ENCODE measurements at places on chromosomes 1 and 21. TPM values are rescaled to one million over a fixed set of nuclear protein-coding genes. Genes with fewer than 3 reads are reported as not detected.

The SESN2 gene
- polyA plus RNA-seq: 20.9 TPM

The SPRR2G gene
- polyA plus RNA-seq: 6.2 TPM

The GUCA2A gene
- not detected for polyA plus RNA-seq

The C1orf52 gene
- 15.8 TPM for polyA plus RNA-seq

The ERG gene
- polyA plus RNA-seq: 0.09 TPM

GRCh38 chr21:42514883-42515228 is 1.2 kb downstream of the SLC37A1 start:
- H3K4me3 ChIP-seq: peak overlapping the region; percentile 72
- DNase-seq: no peak
- no peaks in the 10 kb centered on the region for H3K27me3 ChIP-seq
- H3K36me3 ChIP-seq: peaks cover 3% of the 10 kb centered on the region

GRCh38 chr1:85450832-85451231 is 14.1 kb downstream of the DDAH1 start:
- no peaks in the 10 kb centered on the region for H3K27me3 ChIP-seq
- no peak overlapping the region for H3K27ac ChIP-seq
- no peak overlapping the region for H3K4me3 ChIP-seq
- DNase-seq: no peak
- no peaks in the 10 kb centered on the region for H3K36me3 ChIP-seq
- H3K4me1 ChIP-seq: peaks cover 8% of the 10 kb centered on the region

DNA sequence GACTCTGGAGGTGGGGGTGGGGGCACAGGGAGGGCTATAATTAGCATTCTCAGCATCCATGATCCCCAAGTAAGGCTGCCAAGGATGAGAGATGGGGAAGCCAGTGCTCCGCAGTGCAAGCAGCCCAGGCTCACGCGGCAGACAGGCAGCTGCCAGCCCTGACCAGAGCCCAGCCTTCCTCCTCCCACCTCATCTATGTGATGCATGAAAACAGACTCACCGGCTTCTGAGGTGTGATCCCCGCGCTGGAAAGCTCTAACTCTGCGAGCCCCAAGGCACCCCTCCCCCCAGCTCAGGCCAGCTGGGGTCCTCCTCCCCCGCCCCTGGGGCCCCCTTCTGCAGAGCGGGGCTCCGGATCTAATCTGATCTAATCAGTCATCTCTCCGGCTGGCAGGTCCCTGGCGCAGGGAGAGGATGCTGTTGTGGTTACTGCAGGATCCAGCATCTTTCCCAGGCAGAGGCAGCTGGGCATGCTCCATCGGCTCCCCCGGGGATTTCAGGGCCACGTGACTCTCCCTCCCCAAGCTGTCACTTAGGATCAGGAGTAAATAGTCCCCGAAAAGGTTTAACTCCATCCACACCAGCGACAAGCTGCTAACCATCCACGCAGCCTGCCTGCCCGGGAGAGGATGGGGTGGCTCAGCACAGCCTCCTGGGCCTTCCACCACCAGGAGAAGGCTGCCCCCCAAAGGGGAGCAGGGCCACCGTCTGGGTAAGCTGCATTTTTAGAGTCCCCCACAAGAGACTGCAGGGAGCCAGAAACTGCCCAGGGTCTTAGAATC is at the start of gene PLEKHA6:
Gene PLEKHA6, minus strand, starts transcription at position 456 of the 782 bp plus-strand sequence. CDS start 86,202 bp downstream, outside the sequence.
- DNase-seq: no peak
- H3K4me3 ChIP-seq: no peak within 1 kb of the TSS
- H3K4me1 ChIP-seq: peaks cover 12% of the 10 kb centered on the region
- peaks cover 10% of the 10 kb centered on the region for H3K27me3 ChIP-seq

DNA sequence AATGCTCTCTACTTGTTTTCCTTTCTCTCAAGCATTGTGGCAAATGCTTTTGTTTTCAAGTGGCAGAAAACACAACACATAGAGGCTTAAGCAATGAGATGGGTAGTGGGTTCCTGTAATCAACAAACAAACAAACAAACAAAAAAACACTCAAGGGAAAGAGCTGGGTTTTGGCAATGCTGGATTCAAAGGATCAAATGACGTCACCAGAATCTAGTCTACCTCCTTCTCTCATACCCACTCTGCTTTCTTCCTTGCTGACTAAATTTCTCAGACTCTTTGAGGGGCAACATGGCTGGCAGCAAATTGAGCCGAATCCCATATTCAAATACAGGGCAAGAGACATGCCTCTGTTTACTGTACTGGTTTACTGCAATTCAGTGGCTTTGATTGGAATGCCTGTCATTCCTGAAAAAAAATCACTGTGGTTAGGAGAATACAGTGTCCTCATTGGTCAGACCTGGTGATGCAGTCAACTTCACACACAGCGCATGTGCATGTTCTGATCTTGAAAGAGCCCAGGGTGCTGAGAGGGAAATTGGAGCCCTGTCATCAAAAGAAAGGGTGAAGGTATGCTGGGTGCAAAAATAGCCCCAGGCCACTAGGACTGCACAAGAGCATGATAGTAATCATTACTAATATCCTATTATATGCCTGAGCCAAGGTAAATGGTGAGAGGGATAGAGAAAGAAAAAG is 356.2 kb downstream of the KCTD3 start:
- H3K4me3 ChIP-seq: no peak overlapping the region
- H3K36me3 ChIP-seq: no peaks in the 10 kb centered on the region
- H3K27me3 ChIP-seq: no peaks in the 10 kb centered on the region
- H3K4me1 ChIP-seq: no peaks in the 10 kb centered on the region
- H3K27ac ChIP-seq: no peak overlapping the region

GRCh38 chr21:44730951-44731579 is 19.7 kb upstream of the TSPEAR start:
- DNase-seq: no peak
- H3K27ac ChIP-seq: no peak overlapping the region
- no peaks in the 10 kb centered on the region for H3K36me3 ChIP-seq

DNA sequence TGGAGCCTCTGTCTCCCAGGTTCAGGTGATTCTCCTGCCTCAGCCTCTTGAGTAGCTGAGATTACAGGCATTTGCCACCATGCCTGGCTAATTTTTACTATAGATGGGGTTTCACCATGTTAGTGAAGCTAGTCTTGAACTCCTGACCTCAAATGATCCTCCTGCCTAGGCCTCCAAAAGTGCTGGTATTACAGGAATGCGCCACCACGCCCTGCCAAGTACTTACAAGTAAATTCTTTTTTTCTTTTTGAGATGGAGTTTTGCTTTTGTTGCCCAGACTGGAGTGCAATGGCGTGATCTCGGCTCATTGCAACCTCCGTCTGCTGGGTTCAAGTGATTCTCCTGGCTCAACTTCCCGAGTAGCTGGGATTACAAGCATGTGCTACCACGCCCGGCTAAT is 42.5 kb downstream of the RPRD2 start:
- no peak for DNase-seq
- no peak overlapping the region for H3K4me3 ChIP-seq
- no peaks in the 10 kb centered on the region for H3K36me3 ChIP-seq
- H3K27me3 ChIP-seq: no peaks in the 10 kb centered on the region
- no peaks in the 10 kb centered on the region for H3K4me1 ChIP-seq
- no peak overlapping the region for H3K27ac ChIP-seq

GRCh38 chr1:53948291-53948690 is 2.1 kb downstream of the LRRC42 start:
- DNase-seq: no peak
- H3K36me3 ChIP-seq: peaks cover 31% of the 10 kb centered on the region
- no peak overlapping the region for H3K4me3 ChIP-seq
- peaks cover 19% of the 10 kb centered on the region for H3K4me1 ChIP-seq
- H3K27ac ChIP-seq: no peak overlapping the region

GRCh38 chr1:54542120-54542961 is 5.7 kb upstream of the ACOT11 start:
- peak; percentile 91 for DNase-seq
- H3K27ac ChIP-seq: peak overlapping the region; percentile 89
- peak overlapping the region; percentile 71 for H3K4me3 ChIP-seq

- peaks cover 26% of the 10 kb centered on the region for H3K27me3 ChIP-seq
- H3K27ac ChIP-seq: no peak overlapping the region
- DNase-seq: no peak
- H3K4me3 ChIP-seq: no peak overlapping the region
- no peaks in the 10 kb centered on the region for H3K36me3 ChIP-seq
These were observed 204.3 kb upstream of the RAB4A start for GRCh38 chr1:229066591-229066990.

GRCh38 chr1:230321741-230322420 is 104.3 kb downstream of the PGBD5 start:
- no peak for DNase-seq
- peaks cover 3% of the 10 kb centered on the region for H3K4me1 ChIP-seq
- H3K4me3 ChIP-seq: no peak overlapping the region
- peaks cover 14% of the 10 kb centered on the region for H3K27me3 ChIP-seq
- H3K36me3 ChIP-seq: no peaks in the 10 kb centered on the region

- H3K27ac ChIP-seq: no peak overlapping the region
- H3K36me3 ChIP-seq: no peaks in the 10 kb centered on the region
- no peak for DNase-seq
These were observed 102.2 kb upstream of the JUN start for GRCh38 chr1:58885998-58886397.

DNA sequence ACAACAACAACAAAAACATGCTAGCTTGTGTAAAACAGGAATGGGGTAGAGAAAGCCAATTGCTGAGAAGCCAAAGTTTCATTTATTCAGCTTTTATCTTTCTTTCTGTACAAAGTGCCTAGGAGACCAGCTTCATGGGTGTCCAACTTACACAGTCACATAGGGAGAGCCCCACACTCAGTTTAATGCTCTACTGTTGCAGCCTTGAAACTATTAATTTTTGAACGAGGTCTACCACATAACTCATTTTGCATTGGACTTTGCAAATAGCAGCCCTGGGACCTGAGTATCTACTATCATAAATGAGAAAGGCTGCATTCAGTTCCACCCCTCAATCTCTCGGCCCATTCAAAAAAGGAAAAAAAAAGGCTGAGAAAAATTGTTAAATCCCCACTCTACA is 98.8 kb downstream of the ZNF644 start:
- H3K27ac ChIP-seq: no peak overlapping the region
- H3K4me3 ChIP-seq: no peak overlapping the region
- no peaks in the 10 kb centered on the region for H3K27me3 ChIP-seq
- peaks cover 11% of the 10 kb centered on the region for H3K4me1 ChIP-seq

- no peaks in the 10 kb centered on the region for H3K36me3 ChIP-seq
- no peaks in the 10 kb centered on the region for H3K27me3 ChIP-seq
- no peaks in the 10 kb centered on the region for H3K4me1 ChIP-seq
- H3K4me3 ChIP-seq: no peak overlapping the region
- no peak for DNase-seq
- H3K27ac ChIP-seq: no peak overlapping the region
These were observed 25.1 kb upstream of the MROH9 start for GRCh38 chr1:170910273-170910672.

- peaks cover 4% of the 10 kb centered on the region for H3K4me1 ChIP-seq
- H3K27me3 ChIP-seq: no peaks in the 10 kb centered on the region
- no peak overlapping the region for H3K27ac ChIP-seq
- DNase-seq: no peak
- H3K4me3 ChIP-seq: no peak overlapping the region
These were observed 22.6 kb downstream of the NPL start for GRCh38 chr1:182811975-182812722.

- no peak overlapping the region for H3K4me3 ChIP-seq
- H3K27me3 ChIP-seq: no peaks in the 10 kb centered on the region
- no peaks in the 10 kb centered on the region for H3K4me1 ChIP-seq
- no peaks in the 10 kb centered on the region for H3K36me3 ChIP-seq
These were observed 554.3 kb upstream of the CHRM3 start for GRCh38 chr1:238832106-238832505.

- H3K4me3 ChIP-seq: peak overlapping the region; percentile 88
- no peaks in the 10 kb centered on the region for H3K27me3 ChIP-seq
- H3K27ac ChIP-seq: peak overlapping the region; percentile 74
- H3K4me1 ChIP-seq: peaks cover 12% of the 10 kb centered on the region
- DNase-seq: peak; percentile 82
- peaks cover 6% of the 10 kb centered on the region for H3K36me3 ChIP-seq
These were observed 1.3 kb downstream of the CDK18 start for GRCh38 chr1:205505791-205506190.

- DNase-seq: no peak
- H3K4me1 ChIP-seq: no peaks in the 10 kb centered on the region
- H3K4me3 ChIP-seq: no peak overlapping the region
- no peak overlapping the region for H3K27ac ChIP-seq
- H3K36me3 ChIP-seq: no peaks in the 10 kb centered on the region
These were observed 44.9 kb upstream of the APOBEC4 start for GRCh38 chr1:183697814-183698590.

DNA sequence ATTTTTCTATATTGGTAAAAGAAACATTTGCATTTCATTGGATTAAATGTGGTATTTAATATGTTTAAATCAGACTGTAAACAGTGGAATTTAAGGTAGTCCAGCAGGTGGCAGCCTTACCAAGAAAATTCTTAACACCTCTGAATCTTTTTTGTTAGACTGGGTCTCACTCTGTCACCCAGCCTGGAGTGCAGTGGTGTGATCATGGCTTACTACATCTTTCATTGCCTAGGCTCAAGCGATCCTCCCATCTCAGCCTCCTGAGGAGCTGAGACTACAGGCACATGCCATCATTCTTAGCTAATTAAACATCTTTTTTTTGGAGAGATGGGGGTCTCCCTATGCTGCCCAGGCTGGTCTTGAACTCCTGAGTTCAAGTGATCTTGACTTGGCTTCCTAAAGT is 98.8 kb downstream of the RABGAP1L start:
- H3K4me1 ChIP-seq: no peaks in the 10 kb centered on the region
- no peak overlapping the region for H3K27ac ChIP-seq
- H3K4me3 ChIP-seq: no peak overlapping the region

DNA sequence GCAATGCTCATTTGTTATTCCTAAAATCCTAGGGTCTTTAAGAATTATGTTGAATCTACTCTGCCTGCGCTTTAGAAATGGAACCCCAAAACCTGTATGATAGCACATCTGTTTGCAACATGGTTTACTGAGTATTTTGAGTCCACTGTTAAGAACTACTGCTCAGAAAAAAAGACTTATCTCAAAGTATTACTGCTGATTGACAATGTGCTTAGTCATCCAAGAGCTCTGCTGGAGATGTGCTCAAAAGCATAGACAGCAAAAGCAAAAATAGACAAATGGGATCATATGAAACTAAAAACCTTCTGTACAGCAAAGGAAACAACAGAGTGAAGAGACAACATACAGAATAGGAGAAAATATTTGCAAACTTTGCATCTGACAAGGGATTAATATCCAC is 107.0 kb downstream of the CTH start:
- no peak overlapping the region for H3K4me3 ChIP-seq
- no peak for DNase-seq
- no peaks in the 10 kb centered on the region for H3K4me1 ChIP-seq
- no peaks in the 10 kb centered on the region for H3K36me3 ChIP-seq
- H3K27me3 ChIP-seq: no peaks in the 10 kb centered on the region

Measured in keratinocyte (primary cell).